DMS79 treated with DMSO at 0.1 percent for 48 hours (cell line): ENCODE measurements at places on chromosomes 6 and 20.

DNA sequence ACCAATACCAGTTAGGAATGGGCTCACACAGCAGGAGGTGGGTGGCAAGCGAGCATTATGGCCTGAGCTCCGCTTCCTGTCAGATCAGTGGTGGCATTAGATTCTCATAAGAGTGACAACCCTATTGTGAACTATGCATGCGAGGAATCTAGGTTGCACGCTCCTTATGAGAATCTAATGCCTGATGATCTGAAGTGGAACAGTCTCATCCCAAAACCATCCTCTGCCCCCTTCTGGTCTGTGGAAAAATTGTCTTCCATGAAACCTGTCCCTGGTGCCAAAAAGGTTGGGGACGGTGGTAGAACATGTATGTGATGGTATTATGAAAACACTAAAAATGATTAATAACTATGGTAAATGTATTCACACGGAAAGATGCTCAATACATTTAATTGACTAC lies 99.7 kb upstream of the HIVEP1 start:
- no peak for DNase-seq

DNA sequence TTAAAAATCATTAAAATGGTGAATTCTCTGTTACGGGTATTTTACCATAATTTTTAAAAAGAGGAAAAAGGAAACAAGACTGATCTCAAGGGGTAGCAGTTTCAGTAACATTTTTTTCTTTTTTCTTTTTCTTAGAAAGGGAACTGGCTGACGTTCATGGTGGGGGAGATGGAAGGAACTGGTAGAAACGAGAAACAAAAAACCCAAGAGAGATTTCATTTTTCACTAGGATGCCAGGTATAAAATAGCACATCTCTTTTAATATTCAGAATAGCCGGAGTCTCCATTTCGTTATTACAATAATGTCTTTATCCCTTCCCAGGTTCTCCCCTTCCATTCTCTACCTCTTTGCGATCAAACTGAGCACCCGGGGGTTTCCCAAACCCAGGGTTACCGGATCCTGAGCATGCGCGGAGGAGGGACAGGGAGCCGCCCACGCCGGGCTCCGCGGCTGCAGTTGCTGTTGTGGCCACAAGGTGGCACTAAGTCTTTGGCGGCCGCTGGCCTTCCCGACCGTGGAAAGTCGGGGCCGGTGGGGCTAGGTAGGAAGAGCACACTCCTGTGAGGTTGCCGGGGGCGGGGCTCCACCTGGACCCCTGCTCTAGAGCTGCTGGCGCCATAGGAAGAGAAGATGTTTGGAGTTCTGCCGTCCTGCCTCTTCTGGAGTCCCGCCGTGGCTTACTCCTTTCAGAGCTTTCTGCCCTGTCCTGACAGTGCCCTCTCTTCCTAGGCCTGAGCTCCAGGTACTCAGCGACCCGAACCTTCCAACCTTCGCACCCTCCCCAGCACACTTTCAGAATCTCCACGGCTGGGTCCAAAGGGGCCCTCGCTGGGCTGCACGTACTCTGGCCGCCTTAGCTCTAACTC lies 146.8 kb downstream of the SH3BGRL2 start:
- DNase-seq = no peak

DNA sequence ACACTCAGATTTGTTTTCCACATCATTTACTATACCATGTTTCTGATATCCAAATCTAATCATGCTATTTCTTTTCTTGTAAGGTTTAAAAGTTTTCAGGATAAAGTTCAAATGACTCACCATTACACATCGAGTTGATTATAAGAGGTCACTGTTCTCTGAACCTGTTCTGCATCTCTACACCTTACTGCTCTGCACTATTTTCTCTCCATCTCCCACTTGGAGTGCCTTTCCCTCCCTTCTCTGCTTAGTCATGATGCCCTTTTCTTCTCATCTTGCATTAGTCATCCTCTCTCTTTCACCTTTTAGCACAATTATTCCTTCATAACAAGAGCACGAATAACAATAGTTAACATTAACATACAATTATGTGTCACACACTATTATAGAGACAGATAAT lies 37.5 kb upstream of the FUT9 start:
- no peak for DNase-seq

DNA sequence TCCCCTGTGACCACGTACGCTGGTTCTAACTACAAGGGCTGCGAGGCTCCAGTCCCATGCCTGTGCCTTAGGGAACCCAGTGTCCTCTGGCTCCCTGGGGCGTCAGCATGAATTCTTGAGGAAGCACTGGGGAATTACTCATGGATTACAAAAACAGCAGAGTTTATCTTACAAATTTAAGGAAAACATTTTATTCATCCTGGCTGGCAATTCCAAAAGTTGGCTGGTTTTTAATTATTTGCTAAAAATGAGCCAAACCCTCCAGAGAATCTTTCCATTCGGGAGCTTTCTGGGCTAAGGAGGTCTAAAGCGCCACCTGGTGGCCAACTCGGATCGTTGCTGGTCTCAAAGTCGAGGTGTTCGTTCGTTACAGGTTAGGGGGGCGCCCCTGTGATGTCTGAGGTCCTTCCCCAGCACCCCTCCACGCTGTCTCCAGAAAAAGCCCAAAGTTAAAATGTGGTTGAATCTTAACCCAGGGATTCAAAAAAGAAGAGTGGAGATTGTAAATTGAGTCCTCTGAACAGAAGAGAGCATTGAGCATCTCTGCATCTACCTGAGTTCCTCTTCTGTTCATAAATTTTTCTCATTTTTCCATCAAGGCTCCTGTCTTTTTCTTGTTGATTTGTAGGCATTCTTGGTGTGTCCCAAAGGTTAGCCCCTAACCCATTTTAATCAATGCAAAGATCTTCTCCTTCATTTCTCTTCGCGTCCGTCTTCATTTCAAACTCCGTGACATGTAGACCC lies 99.4 kb downstream of the BFSP1 start:
- peak; percentile 36 for DNase-seq

DNA sequence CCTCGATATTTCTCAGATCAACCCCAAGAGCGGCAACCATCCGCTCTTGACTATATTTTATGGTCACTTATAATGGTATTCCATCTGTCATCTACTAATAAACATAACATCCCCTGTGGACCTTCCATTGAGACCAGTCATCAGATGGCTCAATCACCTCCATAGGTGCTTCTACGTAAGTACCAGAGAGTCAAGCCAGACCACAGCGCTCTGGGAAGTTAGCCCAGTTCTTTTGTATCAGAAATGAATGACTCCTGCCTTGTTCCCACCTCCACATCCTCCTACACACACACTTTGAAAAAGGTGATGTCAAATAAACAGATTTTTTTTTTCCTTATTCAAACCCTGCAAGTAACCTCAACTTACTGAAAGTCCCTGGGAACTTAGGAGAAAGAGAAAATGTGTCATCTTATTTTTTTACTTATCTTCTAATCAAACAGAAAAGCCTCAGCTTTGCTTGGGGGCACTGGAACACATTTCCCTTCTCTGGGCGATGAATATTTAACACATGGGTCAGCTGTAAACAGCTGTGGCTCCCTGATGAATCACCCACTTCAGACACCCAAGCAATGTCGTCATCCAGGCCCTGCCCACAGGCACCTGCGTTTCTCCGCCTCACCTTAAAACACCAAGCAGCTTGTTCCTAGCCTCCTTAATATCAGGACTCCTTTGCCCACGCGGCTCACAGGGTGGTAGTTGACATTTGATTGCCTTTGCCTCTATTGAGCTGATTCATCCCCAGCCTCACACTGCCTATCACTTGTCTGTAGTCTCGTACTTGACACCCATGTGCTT lies 121.4 kb upstream of the LY86 start:
- DNase-seq = no peak

DNA sequence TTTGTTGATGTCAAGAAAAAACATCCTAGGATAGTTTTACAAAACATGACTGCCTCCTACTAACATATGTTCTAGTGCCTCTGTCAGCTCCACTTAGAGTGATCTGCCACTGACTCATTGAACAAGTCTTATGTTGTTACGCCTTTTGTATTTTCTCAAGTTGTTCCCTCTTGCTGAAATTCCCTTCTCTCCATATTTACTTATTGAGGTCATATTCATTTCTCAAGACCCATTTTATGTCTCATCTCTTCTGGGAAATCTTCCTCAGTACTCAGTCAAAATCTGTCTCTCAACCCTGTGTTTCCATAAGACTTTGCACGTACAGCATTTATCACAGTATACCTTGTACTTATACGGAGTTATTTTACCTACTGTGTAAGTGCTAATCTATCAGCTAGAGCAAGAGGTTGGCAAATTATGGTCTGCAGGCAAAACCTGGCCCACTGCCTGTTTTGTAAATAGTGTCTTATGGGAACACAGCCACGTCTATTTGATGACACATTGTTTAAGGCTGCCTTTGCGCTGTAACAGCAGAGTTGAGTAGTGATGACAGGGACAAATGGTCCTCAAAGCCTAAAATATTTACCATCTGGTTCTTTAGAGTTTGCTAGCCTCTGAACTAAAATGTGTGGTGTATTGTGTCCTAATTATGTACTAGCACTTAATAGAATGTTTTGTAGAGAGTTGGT lies 83.4 kb downstream of the ADGRB3 start:
- DNase-seq = peak; percentile 79

DNA sequence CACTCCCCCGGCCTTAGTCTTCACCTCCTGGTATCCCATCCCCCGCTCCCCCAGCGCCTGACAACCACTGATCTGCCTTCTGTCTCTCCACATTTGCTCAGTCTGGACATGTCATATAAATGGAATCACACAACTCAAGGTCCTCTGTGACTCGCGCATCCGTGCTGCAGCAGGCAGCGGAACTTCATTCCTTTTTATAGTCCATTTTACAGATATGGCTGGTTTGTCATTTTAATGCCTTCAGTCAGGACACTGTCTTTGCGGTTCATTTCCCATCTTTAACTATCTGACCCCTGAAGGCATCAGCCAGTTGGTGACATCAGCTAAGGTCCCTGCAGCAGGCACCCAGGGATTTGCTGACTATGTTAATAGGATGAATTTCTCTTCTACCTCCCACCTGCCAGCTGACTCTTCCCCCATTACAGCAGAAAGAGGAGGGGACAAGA lies 125.7 kb downstream of the ZMYND8 start:
- DNase-seq = no peak

- no peak for DNase-seq
Measured at GRCh38 chr6:44514085-44514484, 126.6 kb downstream of the CDC5L start.

DNA sequence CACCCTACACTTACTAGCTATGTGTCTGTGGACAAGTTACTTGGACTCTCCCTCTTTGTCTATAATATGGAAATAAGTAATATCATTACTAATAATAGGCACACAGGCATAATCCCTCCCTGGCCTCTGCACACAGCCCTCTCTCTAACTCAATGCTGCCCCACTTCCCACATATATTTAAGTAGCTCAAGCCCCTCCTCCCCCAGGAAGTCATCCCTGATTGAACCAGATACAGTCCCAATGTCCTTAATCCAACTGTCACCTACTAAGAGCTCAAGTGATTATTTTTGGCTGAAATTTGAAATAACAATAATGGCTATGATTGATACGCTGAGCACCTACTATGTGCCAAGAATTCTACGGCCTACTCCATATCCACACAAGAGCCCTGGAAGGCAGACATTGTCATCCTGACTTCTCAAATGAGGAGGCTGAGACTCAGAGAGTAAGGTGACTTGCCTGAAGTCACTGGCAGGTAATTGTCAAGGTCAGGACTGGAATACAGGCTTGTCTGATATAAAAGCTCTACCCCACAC lies 29.4 kb downstream of the MRPL14 start:
- DNase-seq = no peak

DNA sequence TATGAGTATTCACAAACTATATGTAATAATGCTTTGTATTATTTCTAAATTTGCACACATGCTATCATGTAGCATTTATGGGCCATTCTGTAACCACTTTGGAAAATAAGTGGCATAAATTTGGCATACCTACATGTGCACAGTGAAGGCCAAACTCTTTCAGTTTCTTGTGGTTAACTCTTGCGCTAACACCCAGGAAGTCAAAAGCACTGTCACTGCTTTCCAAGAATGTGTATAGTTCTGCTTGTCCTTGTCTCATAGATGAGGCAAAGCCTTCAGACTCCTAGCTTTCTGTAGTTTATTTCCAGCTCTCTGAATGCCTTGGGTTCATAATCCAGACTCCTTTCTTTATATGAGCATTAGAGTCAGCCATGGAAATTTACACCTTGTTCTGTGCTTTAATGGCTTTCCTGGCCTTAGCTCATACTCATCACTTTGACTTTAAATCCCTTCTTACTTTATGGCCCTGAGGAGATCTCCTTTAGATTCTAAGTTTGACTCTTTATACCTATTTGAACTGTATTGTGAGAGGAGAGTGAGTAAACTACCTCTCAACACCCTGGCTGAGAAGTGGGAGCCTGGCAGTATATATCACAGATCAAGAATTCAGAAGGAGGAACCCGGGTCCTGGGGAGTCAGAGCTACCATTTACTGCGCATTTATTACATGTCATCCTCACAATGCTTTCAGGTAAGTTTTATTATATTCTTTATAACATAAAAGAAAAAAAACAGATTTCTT lies 949 bp upstream of the SLC17A3 start:
- DNase-seq = no peak

GRCh38 chr6:34911822-34912221 lies 22.8 kb downstream of the ANKS1A start:
- no peak for DNase-seq

DNA sequence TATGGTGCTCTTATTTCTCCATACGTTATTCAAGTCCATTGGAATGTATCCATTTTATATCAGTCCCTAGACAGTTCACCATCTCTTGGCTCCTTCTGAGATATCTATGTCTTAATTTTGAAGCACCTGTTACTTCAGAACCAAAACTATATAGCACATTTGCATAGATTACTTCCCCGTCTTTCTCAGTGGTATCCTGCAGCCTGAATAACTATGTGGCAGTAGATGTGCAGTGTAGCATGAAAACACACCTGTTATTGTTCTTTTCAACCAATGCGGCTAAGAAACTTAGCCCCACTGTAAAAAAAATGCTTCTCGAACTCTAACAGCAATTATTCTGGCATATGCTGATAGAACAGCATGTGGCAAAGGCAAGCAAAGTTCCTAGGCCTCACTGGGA lies 1184.4 kb upstream of the ADGRB3 start:
- DNase-seq = no peak

- no peak for DNase-seq
Measured at GRCh38 chr6:118965371-118965770, 30.4 kb upstream of the MCM9 start.

- no peak for DNase-seq
Measured at GRCh38 chr6:111791415-111791814, 81.8 kb downstream of the FYN start.

DNA sequence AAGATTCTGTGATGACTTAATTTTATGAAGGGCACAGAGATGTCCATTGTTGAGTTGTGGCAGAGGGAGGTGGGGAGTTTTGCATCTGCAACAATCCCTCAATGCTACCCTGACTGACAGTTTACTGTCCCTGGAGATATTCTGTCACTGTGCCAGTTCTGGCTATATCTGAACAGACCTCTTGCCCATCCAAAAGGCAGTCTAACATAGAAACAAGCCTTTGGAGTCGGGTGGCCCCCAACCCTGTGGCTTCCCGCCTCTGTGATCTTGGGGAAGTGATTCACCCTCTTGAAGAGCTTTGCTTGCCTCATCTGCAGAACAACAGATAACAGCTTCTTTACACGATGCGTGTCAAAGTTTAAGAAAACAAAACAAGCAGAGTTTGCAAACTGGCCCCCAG lies 3.8 kb upstream of the E2F1 start:
- DNase-seq = no peak
